ENCODE measurements at places on chromosomes 1 and 21.

- DNase-seq = peak; percentile 5
Measured at GRCh38 chr1:97243973-97244560, 522.5 kb downstream of the PTBP2 start.

- DNase-seq = no peak
Measured at GRCh38 chr1:101976161-101976560, 20.6 kb downstream of the OLFM3 start.

DNA sequence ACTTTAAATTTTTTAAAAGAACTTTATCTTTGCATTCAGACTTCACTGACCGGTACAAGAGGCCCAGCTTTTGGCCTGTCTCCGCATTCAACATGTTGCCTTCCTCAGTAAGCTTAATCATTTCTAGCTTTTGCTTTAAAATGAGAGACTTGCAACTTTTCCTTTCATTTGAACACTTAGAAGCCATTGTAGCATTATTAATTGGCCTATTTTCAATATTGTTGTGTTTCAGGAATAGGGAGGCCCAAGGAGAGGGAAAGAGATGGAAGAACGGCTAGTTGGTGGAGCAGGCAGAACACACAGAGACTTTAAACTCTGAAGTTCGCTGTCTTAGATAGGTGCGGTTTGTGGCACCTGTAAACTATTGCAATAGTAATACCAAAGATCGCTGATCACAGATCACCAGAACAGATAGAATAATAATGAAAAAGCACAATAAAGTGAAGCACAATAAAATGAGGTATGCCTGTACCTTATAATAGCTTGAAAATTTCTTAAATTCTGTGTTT is 31.4 kb downstream of the RABGAP1L start:
- no peak for DNase-seq

GRCh38 chr21:24259241-24259640 is 1348.0 kb downstream of the MRPL39 start:
- no peak for DNase-seq

DNA sequence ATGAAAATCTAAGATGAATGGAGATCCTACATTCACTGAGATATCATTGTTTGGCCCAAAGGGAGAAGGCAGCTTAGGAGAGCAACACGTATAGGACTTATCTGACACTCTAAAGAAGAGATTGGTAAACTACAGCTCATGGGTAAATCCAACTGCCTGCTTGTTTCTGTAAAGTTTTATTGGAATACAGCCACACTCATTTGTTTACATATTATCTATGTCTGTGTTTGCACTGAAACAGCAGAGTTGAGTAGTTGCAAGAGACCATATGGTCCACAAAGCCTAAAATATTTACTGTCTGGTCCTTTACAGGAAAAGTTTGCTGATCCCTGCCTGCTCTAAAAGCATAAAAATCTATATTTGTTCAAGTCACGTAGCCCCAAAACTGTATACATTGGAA is 14.3 kb upstream of the LRRC53 start:
- no peak for DNase-seq

GRCh38 chr1:20237646-20238045 is 51.3 kb upstream of the PLA2G2C start:
- peak; percentile 26 for DNase-seq

- no peak for DNase-seq
Measured at GRCh38 chr1:2981388-2981787, 39.9 kb upstream of the ACTRT2 start.

- no peak for DNase-seq
Measured at GRCh38 chr1:226019572-226019971, 20.4 kb upstream of the SDE2 start.

DNA sequence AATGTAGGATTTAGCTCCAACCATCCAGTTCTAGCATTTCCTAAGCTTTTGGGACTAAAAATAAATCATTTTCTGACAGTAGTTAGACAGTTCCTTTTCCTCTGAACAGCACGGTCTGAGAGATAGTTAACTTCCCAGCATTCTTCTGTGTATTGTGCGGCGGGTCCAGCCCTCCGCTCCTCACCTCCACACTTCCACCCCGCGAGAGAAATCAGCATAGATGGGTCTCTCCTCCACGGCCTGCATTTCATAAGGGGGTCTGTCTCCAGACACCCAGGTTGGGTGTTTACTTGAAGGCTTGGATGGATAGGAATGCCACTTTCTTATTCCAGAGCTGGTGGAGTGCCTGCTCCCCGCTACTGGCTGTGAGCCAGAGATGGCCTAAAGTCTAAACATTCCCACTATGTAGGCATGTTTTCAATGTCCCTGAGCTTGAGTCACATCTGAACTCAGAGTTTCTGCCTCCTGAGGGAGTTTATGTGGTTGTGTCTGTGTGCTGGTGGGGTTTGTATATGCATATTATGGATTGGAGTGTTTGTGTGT is 38.0 kb upstream of the PPP2R5A start:
- no peak for DNase-seq

DNA sequence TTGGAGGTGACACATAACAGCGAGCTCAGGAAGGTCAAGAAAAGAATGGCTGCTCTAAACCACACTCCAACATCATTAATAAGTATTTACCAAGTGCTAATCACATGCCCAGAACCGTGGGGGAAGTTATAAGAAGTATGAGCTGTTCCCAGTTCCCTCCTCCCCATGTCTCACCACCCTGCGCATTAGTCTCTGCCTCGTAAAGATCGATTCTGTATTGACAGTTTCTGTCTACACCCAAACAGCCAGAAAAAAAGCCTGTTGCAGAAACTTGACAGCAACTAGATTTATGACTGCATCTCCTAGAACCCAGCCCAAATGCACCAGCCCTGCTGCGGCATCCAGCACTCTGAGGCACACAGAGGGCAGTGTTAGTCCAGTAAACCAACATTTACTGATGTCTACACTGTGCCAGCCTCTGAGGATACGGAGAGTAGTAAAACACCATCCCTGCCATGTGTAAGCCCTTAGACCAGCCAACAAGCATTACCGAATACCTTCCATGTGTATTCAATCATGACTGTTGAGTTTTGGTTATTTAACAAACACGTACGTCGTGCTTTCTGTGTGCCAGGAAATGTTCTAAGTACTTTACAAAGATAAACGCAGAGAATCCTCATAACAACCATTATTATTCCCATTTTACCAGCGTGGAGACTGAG is 63.6 kb upstream of the ZBTB40 start:
- DNase-seq = no peak

- DNase-seq = no peak
Measured at GRCh38 chr1:11100149-11100493, 452 bp upstream of the EXOSC10 start.

DNA sequence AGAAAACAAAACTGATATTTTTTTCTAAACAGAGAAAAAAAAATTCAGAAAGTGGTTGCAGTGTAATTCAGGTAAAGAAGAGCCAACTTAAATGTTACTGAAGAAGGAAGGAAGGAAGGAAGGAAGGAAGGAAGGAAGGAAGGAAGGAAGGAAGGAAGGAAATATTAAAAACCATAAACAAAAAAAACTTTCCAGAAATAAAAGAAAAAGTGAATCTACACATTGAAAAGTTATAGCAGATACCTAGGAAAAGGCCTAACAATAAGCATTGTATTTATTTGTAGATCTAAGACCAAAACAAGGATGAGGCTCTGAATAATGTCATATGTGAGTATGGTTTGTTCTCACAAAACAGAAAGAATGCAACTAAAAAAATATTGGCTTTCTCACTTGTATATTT is 345.4 kb upstream of the NR5A2 start:
- DNase-seq = no peak

GRCh38 chr1:228337711-228338520 is 68.7 kb downstream of the TRIM11 start:
- no peak for DNase-seq
